ENCODE measurements at places on chromosomes 13 and 19. TPM values are rescaled to one million over a fixed set of nuclear protein-coding genes. Genes with fewer than 3 reads are reported as not detected.
A peak's percentile ranks its signal among the peaks of the same experiment; 100 is the strongest.

- peaks cover 9% of the 10 kb centered on the region for H3K27me3 ChIP-seq
- H3K4me3 ChIP-seq: no peak overlapping the region
- no peak for DNase-seq
Observed at GRCh38 chr13:111900390-111901131, 166.4 kb upstream of the SOX1 start.

DNA sequence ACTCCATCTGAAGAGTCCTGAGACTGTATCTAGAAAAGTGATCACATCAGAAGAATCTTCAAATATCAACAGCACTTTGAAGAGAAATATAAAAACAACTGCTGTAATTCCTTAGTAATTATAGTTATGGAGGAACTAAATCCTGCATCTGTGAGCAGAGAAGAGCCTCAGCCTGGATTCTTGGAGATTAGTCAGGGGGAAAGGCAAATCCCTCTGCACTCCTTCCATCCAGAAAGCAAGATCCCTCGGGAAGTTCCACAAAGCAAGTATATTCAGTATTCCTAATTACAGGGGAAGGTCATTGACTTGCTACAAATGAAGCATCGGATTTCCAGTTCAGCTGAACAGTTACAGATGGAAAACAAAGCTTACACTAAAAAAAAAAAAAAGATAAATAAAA, 256.6 kb upstream of the IPO5 start:
- no peak overlapping the region for H3K4me3 ChIP-seq
- H3K4me1 ChIP-seq: peaks cover 4% of the 10 kb centered on the region
- no peak overlapping the region for H3K27ac ChIP-seq
- DNase-seq: no peak

GRCh38 chr13:103810026-103810425, 743.8 kb upstream of the SLC10A2 start:
- no peak overlapping the region for H3K4me3 ChIP-seq
- no peak overlapping the region for H3K27ac ChIP-seq
- peaks cover 6% of the 10 kb centered on the region for H3K36me3 ChIP-seq
- H3K4me1 ChIP-seq: peaks cover 2% of the 10 kb centered on the region

ZNF628 gene
- 13.7 TPM for total RNA-seq

OVOL3 gene
- not detected for total RNA-seq

- H3K27ac ChIP-seq: no peak overlapping the region
- H3K4me3 ChIP-seq: peak overlapping the region; percentile 50
- H3K36me3 ChIP-seq: no peaks in the 10 kb centered on the region
- H3K27me3 ChIP-seq: peaks cover 22% of the 10 kb centered on the region
- DNase-seq: no peak
Observed at GRCh38 chr19:41911889-41912731, 16.1 kb downstream of the ERFL start.

DNA sequence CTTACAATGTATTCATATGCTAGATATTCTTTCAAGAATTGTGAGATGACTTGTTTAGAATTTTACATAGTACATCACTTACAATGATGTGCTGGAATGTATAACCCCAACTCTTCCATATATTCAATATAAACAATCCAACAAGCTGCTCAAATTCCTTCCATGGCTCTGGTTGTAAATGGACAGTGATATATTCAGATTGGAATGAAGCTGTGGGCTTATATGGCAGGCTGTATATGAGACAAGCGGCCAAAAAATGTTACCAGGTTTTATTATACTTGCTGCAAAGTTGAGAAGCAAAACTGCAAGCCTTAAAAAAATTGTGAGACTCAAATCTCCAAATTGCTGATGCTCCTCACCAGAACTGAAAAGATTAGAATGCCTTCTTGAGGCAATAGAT, 83.6 kb upstream of the KLF12 start:
- no peaks in the 10 kb centered on the region for H3K4me1 ChIP-seq
- peaks cover 4% of the 10 kb centered on the region for H3K27me3 ChIP-seq
- no peak overlapping the region for H3K27ac ChIP-seq

- H3K27ac ChIP-seq: no peak overlapping the region
- H3K4me1 ChIP-seq: no peaks in the 10 kb centered on the region
- H3K27me3 ChIP-seq: peaks cover 8% of the 10 kb centered on the region
- peaks cover 15% of the 10 kb centered on the region for H3K36me3 ChIP-seq
- no peak overlapping the region for H3K4me3 ChIP-seq
Observed at GRCh38 chr19:58338825-58339558, 12.2 kb downstream of the ZSCAN22 start.

SPACA6 gene
- 27.2 TPM for total RNA-seq

CYP2S1 gene
- total RNA-seq: 6.0 TPM

Measured in glutamatergic neuron (in vitro differentiated cells).